ENCODE measurements at places on chromosomes 6 and 20.

DNA sequence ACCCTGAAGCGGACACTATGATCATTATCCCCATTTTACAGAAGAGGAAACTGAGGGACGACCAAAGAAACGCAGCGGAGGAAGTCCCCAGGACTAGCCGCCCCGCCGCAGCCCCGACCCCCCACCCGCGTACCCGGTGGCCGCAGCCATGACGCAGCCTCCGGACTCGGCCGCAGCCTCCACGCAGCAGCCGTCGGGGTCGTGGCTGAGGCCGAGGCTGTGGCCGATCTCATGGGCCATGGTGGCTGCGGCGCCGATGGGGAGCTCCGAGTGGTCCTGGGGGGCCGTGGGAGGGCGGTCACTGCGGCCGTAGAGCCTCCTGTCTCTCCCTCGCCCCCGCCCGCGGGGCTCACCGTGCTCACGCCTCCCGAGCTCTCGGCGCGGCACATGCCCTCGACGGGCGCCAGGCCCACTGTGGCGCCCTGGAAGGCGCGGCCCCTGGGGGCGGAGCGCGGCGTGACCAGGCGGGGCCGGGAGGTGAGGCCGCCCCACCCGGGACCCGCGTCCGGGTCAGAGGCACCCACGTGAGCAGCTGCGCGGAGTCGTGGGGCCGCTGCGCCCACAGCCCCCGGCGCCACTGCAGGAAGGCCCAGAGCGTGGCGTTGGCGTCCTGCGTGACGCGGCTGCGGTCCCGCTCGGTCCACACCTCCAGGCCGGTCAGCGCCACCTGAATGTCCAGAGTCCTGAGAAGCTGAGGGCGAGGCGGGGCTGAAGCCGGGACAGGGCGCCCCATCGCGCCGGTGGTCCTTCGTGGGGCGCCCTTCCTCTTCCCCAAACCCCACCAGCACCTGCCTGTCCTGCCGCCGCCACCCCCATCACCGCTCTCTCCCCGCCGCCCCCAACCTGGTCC is 8.4 kb downstream of the ADAM33 start:
- DNase-seq: no peak

DNA sequence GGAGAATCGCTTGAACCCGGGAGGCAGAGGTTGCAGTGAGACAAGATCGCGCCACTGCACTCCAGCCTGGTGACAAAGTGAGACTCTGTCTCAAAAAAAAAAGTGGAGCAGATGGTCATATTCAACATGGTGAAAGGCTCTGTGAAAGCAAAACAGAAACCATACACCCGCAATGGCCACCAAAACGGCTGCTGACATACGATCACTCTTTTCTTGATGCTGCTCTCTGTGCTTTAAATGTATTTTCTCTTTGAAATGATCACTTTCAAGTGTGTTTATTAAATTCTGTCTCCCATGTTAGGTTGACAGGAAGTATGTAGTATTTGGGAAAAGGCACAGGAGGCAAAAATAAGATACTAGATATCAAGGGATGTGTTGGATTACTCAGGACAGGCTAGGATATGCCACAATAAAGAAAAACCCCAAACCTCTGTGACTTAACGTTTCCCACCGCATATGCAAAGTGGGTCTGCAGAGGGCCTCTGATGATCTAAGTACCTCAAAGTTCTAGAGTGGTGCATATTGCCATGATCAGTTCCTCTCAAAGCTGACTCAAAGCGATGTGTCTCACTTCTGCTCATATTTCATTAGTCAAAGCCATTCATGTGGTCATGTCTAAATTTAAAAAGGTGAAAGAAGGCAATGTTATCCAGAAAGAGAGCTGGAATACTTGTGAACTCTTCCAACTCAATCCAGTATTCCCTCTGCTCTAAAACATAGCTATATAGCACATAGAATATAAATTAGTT is 155.1 kb upstream of the SOX4 start:
- peak; percentile 73 for DNase-seq

- DNase-seq: no peak
These were observed 142.7 kb upstream of the EXOC2 start for GRCh38 chr6:835476-836160.

DNA sequence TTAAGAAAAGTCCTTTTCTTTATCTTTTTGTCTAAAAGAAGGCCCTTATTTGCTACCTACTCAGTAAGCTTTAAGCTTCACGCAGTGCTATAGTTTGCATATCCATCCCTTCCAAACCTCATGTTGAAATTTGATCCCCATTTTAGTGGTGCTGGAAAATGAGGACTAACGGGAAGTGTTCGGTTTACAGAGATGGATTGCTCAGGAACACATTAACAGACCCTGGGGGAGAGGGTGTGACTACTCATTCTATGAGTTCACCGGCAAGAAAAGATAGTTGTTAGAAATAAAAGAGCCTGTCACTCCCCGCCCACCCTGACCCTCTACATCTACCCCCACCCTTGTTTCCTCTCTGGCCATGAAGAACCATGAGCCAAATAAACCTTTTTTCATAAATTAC is 546.2 kb downstream of the MEI4 start:
- DNase-seq: no peak

DNA sequence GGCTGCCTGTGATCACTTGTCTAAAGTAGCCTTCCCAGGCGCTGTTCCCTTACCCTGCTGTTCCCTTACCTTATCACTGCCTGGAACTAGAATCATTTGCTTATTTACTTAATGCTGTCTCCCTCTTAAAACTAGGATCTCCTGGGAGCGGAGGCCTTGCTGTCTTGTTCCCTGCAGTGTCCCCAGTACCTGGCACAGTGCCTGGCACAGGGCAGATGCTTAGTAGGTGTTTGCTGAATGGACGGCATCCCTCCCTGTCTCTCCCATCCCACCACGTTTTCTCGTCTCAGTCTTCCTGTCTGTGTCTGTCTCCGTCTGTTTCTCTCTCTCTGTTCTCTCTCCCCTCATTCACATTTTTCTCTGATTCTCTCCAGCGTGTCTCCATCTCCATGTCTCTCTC is 99.9 kb upstream of the MYL9 start:
- DNase-seq: no peak

DNA sequence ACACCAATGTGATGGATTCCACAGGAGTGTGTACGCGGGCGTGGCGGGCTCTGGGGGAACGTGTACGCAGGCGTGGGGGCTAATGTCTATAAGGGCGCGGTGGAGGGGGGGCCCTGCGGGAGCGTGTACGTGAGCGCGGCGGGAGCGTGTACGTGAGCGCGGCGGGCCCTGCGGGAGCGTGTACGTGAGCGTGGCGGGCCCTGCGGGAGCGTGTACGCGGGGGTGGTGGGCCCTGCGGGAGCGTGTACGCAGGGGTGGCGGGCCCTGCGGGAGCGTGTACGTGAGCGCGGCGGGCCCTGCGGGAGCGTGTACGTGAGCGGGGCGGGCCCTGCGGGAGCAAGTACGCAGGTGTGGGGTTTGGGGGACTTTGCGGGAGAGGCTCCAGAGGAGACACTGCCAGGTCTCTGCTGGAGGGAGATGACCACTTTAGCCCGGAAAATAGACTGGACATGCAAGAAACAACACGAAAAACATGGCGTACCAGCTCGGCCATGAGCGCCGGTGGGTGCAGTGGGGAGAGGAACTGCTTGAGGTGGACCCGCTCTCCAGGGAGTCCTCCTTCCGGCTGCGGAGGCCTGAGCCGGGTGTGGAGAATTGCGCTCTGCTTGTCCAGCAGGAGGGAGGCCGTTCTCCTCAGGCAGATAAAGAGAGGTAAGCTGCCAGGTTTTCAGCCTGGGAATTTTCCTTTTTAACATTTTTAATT is 27.8 kb upstream of the SMOC2 start:
- no peak for DNase-seq

DNA sequence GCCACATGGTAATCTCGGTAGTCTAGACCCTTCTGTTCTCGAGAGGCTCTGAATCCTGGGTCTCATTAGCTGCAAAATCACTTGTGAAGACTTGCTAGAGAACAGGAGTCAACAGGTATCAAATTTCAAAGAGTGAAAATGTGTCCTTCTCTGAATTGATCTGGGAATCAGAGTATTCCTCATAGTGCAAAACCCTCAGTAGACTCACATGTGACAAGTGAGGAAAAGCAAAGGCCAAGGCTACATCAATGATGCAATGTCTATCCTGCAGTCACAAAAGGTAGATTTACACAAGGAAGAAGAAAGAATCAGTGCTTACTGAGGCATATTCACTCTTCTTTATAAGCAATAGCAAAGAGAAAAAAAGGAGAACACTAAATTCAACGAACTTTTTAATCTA is 1220.0 kb upstream of the GJE1 start:
- DNase-seq: no peak

- DNase-seq: no peak
These were observed 291.4 kb downstream of the CENPW start for GRCh38 chr6:126631363-126631762.

DNA sequence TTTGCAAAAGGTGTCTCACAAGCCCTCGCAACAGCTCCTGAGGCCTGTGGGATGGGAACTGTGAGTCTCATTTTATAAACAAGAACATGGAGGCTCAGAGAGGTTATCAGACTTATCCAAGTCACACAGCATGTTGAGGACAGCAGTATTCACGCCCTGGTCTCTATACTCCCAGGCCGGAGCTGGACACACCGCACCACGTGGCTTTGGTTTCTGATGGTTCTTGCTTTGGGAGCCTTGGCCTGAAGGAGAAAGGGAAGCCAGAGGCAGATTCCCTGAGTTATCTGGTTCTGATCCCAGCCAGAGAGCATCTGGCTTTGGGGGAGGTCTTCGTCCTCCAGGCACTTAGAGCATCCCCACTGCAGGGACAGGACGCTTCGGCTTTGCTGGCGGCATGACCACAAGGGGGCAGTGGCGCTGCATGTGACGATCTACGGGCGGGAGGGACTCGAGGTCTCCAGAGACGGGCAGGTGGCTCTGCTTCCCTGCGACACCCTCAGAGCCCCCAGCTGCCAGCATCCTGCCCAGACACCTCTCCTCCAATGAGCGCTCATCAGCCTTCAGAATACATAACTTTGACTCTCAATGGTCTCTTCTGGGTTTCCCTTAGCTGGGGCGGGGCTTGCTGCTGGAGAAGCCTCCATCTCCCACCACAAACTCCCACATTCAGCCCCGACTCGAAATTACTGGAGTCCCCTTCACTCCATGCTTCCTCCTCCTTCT is 51.4 kb upstream of the SAYSD1 start:
- peak; percentile 90 for DNase-seq

- peak; percentile 16 for DNase-seq
These were observed at the start of gene CYP24A1 for GRCh38 chr20:54173653-54174456. Gene CYP24A1 (minus strand): TSS chr20:54173986. CDS start chr20:54173579, 407 bp downstream.

GRCh38 chr6:8658416-8658815 is 223.1 kb upstream of the SLC35B3 start:
- DNase-seq: no peak

DNA sequence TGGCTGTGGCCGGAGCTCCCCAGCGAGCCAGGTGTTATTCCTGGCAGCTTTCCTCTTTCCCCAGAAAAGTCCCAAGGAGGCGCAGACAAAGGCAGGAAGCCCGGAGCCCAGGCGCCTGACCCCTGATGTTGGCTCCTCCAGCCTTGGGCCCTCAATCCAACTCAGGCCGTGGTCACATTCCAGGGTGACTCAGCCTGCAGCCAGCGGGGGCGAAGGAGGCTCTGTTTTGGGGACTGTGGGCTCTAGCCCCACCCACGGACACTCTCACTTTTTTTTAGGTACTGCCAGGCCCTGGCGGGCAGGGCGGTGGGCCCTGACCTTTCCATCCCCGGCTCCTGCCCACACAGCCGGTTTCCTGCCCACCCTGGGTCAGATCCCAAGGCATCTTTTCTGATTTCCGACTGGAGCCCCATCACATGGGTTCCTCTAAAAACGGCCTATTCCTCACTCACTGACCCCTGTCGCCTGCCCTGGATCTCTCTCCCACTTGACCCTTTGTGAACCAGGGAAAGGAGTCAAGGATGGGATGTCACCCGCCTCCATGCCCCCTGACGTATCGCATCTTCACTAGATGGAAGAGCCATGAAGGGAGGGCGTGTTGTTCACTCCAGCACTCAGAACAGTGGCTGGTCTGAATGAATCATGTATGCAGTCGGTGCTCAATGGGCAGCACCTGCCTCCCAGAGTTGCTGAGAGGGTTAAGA is 5.5 kb downstream of the PTGIS start:
- DNase-seq: peak; percentile 5

- DNase-seq: peak; percentile 33
These were observed 18.9 kb upstream of the MAS1 start for GRCh38 chr6:159871906-159872305.

DNA sequence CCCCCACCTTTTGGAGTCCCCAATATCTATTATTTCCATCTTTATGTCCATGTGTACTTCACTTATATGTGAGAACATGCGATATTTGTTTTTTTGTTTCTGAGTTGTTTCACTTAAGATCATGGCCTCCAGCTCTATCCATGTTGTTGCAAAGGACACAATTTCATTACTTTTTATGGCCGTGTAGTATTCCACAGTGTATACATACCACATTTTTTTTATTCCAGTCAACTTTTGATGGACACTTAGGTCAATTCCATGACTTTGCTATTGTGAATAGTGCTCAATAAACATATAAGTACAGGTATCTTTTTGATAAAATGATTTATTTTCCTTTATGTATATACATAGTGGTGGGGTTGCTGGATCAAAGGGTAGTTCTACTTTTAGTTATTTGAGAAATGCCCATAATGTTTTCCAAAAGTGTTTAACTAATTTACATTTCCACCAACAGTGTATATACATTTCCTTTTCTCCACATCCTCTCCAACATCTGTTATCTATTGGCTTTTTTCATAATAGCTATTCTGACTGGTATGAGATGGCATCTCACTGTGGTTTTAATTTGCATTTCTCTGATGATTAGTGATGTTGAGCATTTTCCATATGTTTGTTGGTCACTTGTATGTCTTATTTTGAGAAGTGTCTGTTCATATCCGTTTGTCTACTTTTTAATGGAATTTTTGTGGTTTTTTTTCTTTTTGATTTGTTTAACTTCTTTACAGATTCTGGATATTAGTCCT is 34.0 kb upstream of the COL10A1 start:
- no peak for DNase-seq

DNA sequence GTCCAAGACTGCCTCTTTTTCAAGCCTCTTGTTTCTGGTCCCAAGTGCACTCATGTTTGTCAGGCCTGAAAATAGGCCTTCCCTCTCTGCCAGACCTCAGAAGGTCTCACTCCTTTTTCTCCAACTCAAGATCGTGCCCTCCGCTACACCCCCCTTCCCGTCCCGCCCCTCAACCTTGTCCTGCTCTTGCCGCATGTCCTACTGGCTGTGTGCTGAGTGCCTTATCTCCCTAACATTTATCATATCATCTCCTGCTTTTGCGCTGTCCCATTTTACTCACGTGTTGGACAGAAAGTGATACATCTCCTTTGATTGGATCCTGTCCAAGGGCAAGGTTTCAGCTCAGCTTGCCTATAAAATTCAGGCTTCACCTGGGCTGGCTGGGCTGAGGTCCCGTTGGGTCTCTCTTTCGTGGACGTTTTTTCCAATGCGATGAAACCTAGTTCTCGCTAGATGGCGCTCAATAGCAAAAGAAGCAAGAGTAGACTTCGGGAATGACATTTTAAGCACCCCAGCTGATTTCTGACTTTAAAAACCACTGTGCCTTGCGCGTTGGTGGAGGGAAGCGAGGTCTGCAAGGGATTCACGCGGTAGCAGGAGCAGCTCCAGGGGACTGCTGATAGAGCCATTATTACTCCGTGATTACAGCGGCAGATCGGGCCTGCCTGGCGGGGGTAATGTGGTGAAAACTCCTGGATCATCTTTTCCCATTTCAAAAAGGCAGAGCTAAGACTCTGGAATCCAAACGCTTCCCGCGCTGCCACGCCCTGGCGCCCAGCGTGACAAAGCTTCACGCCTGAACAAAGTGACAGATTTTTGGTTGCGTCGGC is 137.6 kb downstream of the IMPG1 start:
- DNase-seq: peak; percentile 40

Measured in activated CD4-positive, alpha-beta memory T cell treated with anti-CD3 and anti-CD28 coated beads for 36 hours (primary cell).